Breast epithelium (tissue), 4 donors: ENCODE measurements at places on chromosomes 12 and 14. TPM values are rescaled to one million over a fixed set of nuclear protein-coding genes. Genes with fewer than 3 reads are reported as not detected.
A peak's percentile ranks its signal among the peaks of the same experiment; 100 is the strongest.

GRCh38 chr12:68867606-68868005, 59.6 kb downstream of the MDM2 start:
- no peak for DNase-seq
- H3K27me3 ChIP-seq = no peaks in the 10 kb centered on the region
- no peak overlapping the region for H3K4me3 ChIP-seq
- no peaks in the 10 kb centered on the region for H3K4me1 ChIP-seq

DNA sequence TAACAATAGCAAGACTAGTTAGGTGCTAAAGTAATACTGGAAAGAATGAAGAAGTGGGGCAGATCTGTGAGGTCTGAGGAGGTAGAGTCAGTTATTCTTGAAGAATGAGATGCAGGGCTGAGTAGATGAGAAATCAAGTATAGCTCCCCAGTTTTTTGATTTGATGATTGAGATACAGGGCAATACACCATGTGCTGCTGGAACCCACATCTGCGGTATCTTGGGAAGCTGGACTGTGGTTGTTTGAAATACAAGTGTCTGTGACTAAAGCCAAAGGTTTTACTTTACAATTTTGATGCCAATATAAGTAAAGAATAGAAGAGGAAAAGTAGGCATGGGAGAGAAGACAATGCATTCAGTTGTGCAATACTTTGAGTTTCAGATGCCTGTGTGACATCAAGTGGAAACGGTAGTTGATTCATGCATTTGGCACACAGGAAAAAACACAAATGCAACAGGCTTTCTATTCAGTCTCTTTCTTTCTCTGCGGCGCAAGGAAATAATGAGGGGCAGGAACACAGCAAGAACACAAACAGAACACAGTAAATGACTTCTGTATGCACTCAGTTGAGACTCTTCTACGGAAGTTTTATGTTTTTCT, 190.2 kb upstream of the SLC38A2 start:
- H3K27ac ChIP-seq = no peak overlapping the region
- no peak for DNase-seq
- no peak overlapping the region for H3K4me3 ChIP-seq
- no peaks in the 10 kb centered on the region for H3K36me3 ChIP-seq
- no peaks in the 10 kb centered on the region for H3K27me3 ChIP-seq

Gene NPAS3
- 0.96 TPM for total RNA-seq

GRCh38 chr12:65335021-65335714, 56.7 kb downstream of the MSRB3 start:
- no peak overlapping the region for H3K4me3 ChIP-seq
- H3K27me3 ChIP-seq = no peaks in the 10 kb centered on the region
- H3K27ac ChIP-seq = peak overlapping the region; percentile 11
- no peak for DNase-seq
- no peaks in the 10 kb centered on the region for H3K36me3 ChIP-seq

DNA sequence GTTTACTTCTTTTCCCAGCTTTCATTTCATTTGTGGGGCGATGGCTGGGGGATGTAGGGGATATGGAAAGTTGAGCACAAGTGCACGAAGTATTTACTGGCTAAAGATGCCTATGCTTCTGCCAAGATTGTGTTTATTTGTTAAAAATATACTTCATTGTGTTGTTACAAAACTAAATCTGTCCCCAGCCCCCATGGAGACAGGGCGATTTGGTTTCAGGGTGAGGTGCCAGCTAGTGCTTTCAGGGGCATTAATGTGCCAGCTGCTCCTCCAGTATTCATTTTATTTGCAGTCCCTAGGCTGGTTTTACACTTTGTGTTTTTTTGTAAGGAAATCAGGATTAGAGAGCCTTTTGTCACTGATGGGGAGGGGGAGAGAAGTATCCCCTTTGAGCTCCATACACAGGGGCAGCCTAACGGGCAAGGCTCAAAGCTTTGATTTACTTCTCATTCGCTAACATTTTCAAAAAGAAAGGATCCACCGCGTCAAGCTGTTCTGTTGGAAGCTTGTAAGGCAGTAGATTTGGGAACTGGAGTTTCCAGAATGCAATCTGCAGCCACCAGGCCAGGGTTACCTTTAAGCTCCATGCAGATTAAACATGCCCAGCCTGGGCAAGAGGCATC, 198.7 kb upstream of the PLEKHG7 start:
- H3K36me3 ChIP-seq = no peaks in the 10 kb centered on the region
- peak overlapping the region; percentile 93 for H3K27ac ChIP-seq
